ENCODE measurements at places on chromosomes 1 and 21. TPM values are rescaled to one million over a fixed set of nuclear protein-coding genes. Genes with fewer than 3 reads are reported as not detected.

FNDC7 gene
- 0.03 TPM for polyA plus RNA-seq

PNRC2 gene
- 209 TPM for polyA plus RNA-seq

CELA3B gene
- 0.38 TPM for polyA plus RNA-seq

PKLR gene
- 7.6 TPM for polyA plus RNA-seq

RXFP4 gene
- polyA plus RNA-seq = 0.15 TPM

PLA2G4A gene
- polyA plus RNA-seq = 7.9 TPM

GJA9 gene
- polyA plus RNA-seq = 0.76 TPM

All from left kidney (tissue), 8 donors.